Naive thymus-derived CD8-positive, alpha-beta T cell (primary cell): ENCODE measurements at places on chromosomes 7 and 10.

GRCh38 chr10:50503661-50504320 is 120.0 kb downstream of the SGMS1 start:
- no peak for DNase-seq

GRCh38 chr7:157122800-157123495 is 15.8 kb upstream of the UBE3C start:
- DNase-seq = no peak

- no peak for DNase-seq
Observed at GRCh38 chr10:103445767-103446567, 6.2 kb downstream of the CALHM2 start.

DNA sequence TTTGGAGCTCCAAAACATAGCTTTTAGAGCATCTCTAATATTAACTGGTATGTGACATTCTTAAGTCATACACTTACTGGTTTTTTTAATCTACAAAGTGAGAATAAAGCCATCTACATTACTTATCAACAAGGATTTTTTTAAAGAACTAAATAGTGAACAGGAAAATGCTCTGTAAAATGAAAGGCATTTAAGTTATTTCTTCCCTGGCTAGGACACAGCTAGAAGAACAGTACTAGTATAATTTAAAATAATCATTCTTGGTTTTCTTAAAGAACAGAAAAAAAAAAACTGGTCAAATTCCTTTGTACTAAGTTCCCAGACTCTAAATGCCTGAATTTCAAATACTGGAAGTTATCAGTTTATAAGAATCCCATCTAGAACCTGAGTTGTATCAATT is 139.5 kb downstream of the SRPK2 start:
- no peak for DNase-seq

DNA sequence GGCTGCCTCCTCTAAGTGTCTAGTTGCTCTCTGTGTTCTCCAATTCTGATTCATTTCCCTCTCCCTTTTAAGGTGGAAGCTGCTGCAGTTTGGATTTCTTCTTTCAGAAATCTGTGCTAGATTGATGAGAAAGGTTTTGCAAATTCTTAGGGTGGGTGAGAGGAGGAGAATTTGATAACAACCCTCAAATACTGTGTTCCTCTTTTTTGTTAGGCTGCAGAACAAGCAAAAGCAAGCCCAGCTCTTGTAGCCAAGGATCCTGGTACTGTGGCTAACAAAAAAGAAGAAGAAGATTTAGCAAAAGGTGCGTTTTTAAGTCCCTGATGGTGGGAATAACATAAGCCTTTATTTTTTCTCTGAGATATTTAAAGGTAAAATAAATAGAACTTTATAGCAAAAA is 49.1 kb downstream of the STAM start:
- no peak for DNase-seq

GRCh38 chr10:89659143-89660131 is 14.4 kb upstream of the PANK1 start:
- no peak for DNase-seq
